Stimulated activated CD4-positive, alpha-beta T cell treated with anti-CD3 and anti-CD28 coated beads, Interleukin-1b, Interleukin-23, amount 100 ng/mL, for 4 hours (primary cell): ENCODE measurements at places on chromosomes 3 and 15.

DNA sequence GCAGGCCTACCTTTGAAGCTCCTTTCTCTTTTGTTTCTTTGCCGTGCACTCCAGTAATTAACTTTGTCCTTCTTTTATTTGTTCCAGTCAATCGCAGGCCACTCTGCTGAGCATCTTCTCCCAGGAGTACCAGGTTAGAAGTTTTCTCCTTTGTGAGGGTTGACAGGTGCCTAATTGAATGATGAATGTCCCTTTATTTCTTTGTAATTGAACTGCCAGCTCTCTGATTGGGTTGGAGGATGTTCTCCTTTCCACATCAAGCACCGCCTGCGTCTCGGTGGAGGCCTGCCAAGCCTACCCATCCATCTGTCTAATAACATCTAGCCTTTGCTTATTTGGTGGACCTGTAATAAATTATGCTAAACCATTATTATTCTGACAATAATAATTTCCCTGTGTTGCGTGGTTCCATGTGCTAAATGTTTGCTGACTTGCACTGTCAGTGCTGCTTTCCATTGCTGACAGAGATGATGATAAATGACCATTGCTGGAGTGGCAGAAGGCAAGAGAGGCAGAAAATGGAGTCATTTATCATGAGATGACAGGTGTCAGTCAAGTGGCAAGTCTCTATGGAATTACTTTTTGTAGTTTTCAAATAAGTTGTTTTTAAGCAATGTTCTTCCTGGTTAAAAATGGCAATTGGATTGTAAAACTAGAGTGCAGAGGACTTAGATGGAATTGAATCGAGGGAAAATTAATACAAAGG, 64.9 kb downstream of the CDIN1 start:
- no peak for DNase-seq

- no peak for DNase-seq
These were observed 84.0 kb downstream of the STT3B start for GRCh38 chr3:31616711-31617110.

GRCh38 chr3:184592371-184593219, 31.0 kb downstream of the EPHB3 start:
- DNase-seq: no peak

DNA sequence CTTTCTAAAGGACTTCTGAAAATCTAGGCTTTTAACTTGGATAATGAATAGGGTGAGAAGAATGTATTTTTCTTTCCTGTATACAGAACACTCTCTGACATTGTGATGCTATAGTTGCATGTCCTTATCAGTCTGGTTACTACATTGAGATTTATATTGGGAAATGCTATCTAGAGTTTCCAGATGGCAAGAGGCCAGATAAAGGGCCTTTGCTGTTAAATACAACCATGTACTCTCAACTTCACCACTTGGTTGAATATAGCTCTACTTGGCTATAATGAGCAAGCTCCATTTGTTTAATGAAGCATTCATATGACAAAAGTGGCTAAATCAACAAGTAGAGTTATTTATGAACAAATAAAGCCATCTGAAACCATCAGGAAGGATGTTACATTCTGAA, 91.0 kb downstream of the IGSF11 start:
- DNase-seq: no peak

- no peak for DNase-seq
These were observed 270.9 kb downstream of the RPLP1 start for GRCh38 chr15:69723404-69724096.

GRCh38 chr3:66348704-66349103, 127.9 kb downstream of the SLC25A26 start:
- no peak for DNase-seq
